ENCODE measurements at places on chromosomes 2 and 18. TPM values are rescaled to one million over a fixed set of nuclear protein-coding genes. Genes with fewer than 3 reads are reported as not detected.

- no peak overlapping the region for H3K27ac ChIP-seq
- no peaks in the 10 kb centered on the region for H3K36me3 ChIP-seq
Measured at GRCh38 chr18:52353589-52353988, 13.6 kb downstream of the DCC start.

DNA sequence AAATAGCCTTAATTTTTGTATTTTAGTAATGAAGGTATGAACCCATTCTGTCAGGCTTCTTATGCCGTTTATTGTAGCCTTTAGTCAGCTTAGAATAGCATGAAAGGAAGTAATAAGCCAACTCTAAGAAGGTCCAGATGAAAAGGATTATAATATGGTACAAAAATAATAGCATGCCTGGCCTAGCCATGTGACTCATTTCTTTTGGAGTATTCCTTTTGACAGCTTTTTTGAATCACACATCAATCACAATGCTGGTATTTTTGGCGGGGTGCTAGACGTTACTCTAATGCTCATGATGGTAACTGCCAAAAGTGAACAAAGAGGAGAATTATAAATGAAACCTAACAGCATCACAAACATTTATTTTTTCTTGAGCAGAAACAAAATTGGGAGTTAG is 19.9 kb downstream of the FMNL2 start:
- no peak overlapping the region for H3K27ac ChIP-seq
- H3K4me3 ChIP-seq: no peak overlapping the region
- DNase-seq: no peak
- H3K4me1 ChIP-seq: no peaks in the 10 kb centered on the region
- H3K27me3 ChIP-seq: no peaks in the 10 kb centered on the region
- H3K36me3 ChIP-seq: no peaks in the 10 kb centered on the region

DNA sequence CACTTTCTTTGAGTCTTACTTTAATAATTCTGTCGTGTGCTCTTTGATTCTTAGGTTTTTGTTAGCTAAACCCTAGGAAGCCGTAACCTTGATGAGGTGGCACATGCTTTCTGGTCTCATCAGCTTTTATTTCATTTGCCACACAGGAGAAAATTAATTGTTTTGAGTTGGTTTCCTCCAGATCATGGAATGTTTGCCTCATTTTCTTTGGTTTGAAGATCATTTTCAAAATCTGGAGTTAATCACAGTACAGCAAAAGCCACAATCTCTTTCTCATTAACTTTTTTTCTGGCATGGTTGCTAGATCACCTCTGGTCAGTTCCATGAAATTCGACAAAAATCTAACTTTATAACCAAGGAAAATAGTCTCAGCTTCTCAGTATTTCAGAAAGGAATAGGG is 182.9 kb downstream of the MYO1B start:
- no peaks in the 10 kb centered on the region for H3K36me3 ChIP-seq
- H3K27me3 ChIP-seq: no peaks in the 10 kb centered on the region
- no peak for DNase-seq
- no peak overlapping the region for H3K4me3 ChIP-seq
- no peaks in the 10 kb centered on the region for H3K4me1 ChIP-seq
- no peak overlapping the region for H3K27ac ChIP-seq

Gene NDUFS1
- total RNA-seq: 110 TPM

Gene TP53I3
- total RNA-seq: 36.5 TPM
